Neural progenitor cell (in vitro differentiated cells): ENCODE measurements at places on chromosomes 3 and 15.

DNA sequence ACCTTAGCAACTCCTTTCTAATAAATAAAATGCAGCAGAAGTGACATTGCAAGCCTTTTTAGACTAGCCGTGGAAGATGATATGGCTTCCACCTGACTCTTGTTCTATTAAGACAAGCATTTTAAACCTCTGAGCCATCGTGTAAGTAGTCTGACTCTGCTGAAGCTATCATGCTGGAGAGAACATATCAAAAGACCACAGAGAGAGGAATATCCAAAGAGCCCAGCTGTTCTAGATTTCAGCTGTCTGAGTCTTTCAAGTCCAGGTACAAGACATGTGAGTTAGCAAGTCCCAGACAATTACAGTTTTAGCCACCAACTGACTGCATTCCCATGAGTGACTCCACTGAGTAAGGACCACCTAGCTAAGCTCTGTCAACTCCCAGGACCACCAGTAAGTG, 517.0 kb upstream of the NAALADL2 start:
- no peak for DNase-seq

GRCh38 chr3:194279701-194280360, 71.3 kb downstream of the CPN2 start:
- DNase-seq: no peak

- no peak for DNase-seq
Measured at GRCh38 chr15:39051626-39052322, 487.2 kb upstream of the RASGRP1 start.

GRCh38 chr3:127410678-127411077, 122.8 kb upstream of the PRR20G start:
- DNase-seq: no peak

- DNase-seq: no peak
Measured at GRCh38 chr3:165855581-165855980, 18.4 kb upstream of the BCHE start.

DNA sequence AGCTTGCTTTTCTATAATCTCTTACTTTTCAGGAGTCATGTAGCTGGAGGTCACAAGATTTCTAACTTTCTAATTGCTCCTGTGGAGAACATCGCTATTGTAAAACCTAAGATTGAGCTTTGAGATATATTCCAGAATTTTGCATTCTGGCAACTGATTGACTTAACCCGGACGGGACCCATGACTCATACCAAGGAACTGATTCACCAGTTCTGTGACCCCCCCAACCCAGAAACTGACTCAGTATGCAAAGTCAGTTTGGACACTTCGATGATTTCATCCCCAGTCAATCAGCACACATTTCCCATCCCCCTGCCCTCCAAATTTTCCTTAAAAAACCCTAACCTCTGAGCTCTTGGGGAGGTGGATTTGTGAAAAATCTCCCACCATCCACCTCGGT, 396.5 kb upstream of the GBE1 start:
- no peak for DNase-seq

GRCh38 chr3:136694321-136694720, 57.9 kb downstream of the STAG1 start:
- DNase-seq: no peak

GRCh38 chr3:55434789-55435188, 52.3 kb downstream of the WNT5A start:
- DNase-seq: peak; percentile 45

GRCh38 chr3:33881156-33882064, 83.0 kb downstream of the PDCD6IP start:
- DNase-seq: no peak

GRCh38 chr3:42166214-42166613, 75.1 kb downstream of the TRAK1 start:
- no peak for DNase-seq

- no peak for DNase-seq
Measured at GRCh38 chr15:55253580-55253979, 36.0 kb downstream of the RAB27A start.

DNA sequence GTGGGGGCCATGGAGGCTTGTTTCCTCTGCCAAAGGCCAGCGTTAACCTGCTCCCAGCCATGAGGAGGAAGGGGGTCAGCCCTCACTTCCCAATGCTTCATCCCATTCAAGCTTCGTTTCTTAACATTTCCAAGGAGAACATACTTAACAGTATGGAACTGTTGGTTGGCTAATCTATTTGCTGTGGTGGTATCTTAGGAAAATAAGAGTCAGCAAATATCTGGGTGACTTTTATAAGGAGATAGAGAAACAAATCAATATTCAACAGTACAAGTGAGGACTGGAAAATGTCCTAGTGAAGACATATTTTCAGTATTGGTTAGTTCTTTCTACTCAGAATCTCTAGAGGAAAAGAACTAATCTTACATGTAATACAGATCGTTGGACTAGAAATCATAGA, 223.8 kb upstream of the ARRDC4 start:
- no peak for DNase-seq

DNA sequence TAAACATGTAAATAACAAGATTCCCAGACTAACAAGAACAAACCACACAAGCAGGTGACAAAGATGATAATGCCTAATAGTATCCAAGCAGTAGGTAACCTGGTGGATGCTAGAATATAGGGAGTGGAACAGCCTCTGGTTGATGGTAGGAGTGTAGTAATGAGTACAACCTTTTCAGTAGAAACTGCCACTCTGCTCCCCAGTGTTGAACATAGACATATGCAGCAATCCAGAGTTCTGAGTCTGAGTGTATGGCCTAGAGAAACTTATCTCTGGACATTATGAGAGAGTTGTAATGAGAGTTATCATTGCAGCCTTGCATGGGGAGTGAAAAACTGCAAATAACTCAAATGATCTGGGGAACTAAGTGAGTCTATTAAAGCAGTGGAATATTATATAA, 76.1 kb upstream of the ACAD9 start:
- DNase-seq: no peak

DNA sequence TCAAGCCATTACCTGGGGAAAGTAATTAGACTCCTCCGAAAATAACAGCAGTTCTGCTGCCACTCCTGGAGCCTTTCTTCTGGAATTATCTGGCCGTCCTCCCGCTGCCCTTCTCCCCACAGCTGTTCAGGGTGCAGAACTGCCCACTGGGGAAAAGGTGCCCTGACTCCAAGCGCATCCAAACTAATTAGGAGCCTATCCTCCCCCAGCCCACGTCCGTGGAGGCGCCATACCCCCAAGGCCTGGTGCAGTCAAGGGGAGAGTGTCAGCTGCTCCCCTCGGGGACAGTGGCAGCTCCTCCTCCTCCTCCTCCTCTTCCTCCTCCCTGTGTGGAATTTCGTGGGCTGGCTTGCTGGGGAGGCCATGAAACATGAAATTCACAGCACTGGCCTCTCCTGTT, 177.2 kb downstream of the XXYLT1 start:
- no peak for DNase-seq

DNA sequence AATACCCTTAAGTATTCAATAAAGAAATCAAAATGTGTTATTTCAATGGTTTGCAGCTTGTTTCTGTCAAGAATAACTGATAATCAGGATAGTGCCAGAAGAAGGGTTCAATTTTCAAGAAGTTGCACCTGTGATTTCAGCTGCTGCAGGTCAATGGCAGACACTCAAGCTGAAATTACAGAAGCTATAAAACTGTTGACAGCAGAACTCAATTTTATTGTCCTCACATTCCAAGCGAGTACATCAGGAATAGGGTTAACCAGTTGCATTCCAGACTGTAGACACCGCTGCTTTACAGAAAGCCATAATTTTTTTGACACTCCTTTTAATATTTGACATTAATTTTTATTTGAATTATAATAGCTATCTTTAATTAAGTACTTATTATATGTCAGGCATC, 364.1 kb downstream of the CGGBP1 start:
- no peak for DNase-seq

- no peak for DNase-seq
Measured at GRCh38 chr3:111738238-111738637, 120.8 kb upstream of the PHLDB2 start.

GRCh38 chr3:157180262-157180661, 20.3 kb upstream of the CCNL1 start:
- no peak for DNase-seq

DNA sequence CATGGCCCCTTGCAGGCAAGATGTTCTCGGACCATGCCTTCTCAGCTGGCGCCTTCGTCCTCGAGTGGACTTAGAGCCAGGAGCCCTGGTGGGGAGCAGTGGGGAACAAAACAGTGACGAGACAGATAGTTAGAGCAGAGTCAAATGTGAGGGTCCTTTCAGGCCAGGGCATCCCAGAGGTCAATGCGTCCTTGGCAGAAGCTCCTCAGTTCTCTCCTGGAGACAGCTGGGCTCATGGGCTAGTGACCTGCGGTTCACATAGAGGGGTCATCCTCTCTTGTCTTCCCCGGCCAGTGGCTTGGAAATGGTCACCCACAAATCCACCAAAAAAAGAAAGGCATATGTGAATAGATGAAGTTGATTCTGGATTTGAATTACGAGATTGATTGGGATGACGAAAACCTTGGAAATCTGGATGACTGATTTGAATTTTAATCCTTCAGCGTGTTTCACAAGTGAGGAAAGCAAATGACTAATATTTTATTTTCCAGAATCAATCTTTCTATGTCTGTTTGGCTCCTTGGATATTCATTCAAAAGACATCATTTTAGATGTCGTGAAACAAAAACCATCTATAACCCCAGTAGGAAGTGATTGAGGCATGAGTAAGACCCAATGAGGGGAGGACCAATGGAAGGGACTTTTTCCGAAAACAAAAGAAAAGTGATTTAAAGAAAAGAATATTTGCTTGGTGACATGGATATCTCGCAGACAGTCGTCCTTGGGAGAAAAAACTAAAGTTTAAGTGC, 84.5 kb downstream of the ASB7 start:
- DNase-seq: no peak

DNA sequence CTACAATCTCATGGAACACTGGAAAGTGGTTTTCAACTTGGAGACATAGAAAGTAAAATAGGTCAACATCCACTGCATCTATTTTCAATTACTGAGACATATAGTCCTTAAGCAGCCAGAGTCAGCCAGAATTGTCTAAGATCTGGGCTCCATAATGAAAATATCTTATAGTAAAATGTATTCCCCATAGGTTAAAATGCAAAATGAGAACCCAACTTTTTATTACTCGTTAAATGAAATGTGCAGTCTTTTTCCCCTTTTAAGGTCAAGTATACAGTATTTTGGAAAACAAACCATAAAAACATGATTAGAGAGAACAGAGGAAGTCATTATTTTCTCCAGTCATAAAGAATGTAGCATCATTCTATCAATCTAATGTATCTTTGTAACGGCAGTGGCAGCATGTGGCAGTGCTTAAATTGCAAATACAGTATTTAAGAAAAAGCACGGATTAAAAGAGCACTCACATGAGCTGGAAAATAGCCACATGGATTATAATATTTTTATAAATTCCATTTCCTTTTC, 64.4 kb upstream of the CPB1 start:
- DNase-seq: no peak

DNA sequence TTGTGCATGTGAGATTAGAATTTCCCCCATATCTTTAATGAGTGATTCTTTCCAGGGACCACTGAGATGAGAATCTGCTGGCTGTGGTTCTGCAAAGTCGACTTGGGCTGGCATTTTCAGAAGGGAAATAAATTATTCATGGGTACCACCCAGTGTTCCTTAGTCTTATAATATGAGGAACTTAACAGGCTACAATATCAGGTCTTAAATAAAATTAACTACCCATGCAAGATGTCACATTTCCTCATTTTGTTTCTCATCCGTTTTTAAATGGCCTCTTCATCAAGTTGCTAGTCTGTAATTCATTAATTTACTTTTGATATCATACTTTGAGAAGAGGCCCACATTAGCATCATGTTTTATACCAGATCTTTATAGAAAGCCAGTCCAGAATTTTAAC, 58.3 kb upstream of the SKOR1 start:
- no peak for DNase-seq

DNA sequence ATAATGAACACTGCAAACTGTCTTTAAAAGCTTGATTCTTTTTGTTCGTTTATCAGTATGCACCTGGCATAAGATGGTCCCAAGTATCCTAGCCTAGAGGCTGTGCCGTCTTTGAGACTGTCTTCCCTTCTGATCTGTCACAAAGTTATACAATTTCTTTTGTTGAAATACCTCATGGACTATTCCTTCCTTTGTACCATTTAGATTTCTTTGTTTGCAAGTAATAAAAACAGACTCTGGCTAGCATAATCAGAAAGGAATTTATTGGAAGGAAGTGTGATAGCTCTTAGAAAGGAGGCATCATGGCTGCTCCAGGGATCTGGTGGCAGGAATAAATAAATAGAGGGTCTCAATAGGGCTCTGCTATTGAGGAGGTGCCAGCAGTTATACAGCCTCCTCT, 280.4 kb downstream of the SLC9A9 start:
- no peak for DNase-seq

- peak; percentile 44 for DNase-seq
Measured at GRCh38 chr3:181210275-181210674, 220.7 kb upstream of the DNAJC19 start.

DNA sequence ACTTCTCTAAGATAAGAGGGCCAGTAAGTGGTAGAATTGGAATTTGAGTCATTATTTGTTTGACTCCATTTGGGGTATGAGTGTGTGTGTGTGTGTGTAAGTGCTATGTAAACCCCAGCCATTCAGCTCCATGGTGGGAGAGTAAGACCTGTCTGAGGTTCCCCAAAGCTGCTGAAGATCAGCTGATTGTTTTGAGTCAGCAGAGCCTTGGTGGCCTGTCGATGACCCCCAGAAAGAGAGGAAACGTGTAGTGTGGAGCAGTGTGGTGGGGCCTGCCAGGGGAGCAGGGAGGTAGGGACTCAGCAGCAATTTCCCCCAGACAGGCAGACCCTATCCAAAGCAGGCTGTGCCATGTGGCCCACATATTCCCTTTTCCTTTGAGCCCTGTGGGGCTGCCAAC, 5.3 kb downstream of the DVL3 start:
- DNase-seq: no peak

DNA sequence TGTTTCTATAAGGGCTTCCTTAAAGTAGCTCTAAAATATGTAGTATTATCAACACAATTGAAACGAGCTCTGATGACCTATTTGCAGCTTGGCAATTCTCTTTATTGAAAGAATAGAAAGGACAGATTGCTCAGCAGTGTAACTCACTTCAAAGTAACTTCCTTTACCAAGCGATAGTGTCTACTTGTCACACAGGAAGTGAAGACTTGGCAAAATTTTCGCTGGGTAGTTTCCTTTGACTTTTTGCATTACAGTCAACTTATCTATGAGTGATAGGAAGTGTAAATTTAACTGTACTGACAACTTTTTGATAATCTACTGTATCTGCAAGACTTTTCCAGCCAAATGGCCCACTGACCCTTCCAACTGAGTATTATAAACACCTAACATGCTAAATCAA, 22.8 kb downstream of the SLC9A9 start:
- DNase-seq: no peak

DNA sequence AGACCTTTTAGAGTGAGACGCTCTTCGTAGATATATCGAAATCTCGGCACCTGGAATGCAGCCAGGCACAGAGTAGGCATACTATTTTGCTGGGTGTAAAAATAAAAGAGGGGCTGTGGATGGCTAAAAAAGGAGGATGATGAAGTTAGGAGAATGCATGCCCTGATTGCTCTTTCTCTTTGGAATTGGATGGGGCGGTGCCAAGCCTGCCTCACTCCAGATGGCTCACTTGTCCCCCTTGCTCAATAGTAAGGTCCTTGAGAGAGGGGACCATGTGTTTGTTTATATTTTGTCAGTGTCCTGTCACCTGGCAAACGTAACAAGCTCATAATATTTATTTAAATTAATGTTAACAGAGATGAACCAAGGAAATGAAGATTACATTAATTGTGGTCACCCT, 33.0 kb downstream of the SNRK start:
- no peak for DNase-seq

- no peak for DNase-seq
Measured at GRCh38 chr15:71811036-71811736, 832 bp downstream of the NR2E3 start.
